C1 segment of cervical spinal cord (tissue), 14 donors: ENCODE measurements at places on chromosomes 1 and 21.

- no peak for DNase-seq
These were observed 475.4 kb upstream of the NR5A2 start for GRCh38 chr1:199551967-199552565.

DNA sequence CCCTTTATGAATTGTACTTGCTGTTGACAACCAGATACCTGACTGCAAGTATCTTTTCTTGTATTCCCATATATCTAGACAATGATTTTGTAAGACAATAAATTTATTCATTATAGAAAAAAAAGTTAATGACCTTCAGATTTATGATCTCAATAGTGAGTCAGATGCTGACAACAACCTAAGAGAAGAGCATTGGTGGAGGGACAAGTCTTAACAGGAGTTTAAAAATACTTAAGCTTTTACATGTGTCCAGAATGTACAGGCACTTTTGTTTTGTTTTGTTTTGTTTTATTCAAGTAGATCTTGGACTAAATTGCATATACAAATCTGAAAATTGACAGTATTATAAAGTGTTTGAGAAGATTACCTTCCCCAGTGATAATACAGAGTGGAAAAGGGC lies 1544.6 kb upstream of the B3GALT2 start:
- no peak for DNase-seq

DNA sequence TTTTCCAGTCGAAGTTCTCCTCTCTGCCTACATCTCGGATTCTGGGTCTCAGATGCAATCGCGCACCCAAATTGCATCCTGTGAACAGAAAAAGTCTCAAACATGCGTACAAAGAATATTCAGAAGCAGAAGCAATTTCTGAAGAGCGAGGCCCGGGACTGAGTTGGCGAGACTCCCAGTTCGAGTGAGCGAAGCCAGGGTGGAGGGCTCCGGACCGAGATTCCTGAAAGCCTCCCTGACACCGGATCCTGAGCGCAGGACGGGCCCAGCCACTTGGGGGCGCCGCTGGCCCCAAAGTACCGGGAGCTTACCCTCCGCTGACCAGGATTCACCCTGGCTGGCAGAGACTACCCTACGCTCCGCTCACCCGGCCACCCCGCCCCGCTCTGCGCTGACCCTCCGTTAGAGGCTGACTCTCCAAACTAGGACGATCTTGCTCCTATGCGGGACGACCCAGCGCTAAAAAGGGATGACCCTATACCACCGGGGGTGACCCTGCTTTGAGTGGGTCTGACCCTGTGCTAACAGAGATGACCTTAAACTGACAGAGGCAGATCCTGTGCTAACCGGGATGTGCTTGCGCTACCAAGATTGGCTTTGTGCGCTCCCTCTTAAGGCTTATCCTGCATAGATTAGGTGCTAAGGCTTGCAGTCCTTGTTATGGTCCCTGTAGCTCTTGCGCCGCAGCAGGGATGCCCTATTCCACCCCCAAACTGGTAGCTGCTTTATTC lies 12.1 kb downstream of the FOXD2 start:
- no peak for DNase-seq

GRCh38 chr1:245858722-245859492 lies 648.2 kb downstream of the SMYD3 start:
- DNase-seq, result no peak

- DNase-seq, result no peak
These were observed 72.2 kb downstream of the TDRD5 start for GRCh38 chr1:179663810-179664209.

DNA sequence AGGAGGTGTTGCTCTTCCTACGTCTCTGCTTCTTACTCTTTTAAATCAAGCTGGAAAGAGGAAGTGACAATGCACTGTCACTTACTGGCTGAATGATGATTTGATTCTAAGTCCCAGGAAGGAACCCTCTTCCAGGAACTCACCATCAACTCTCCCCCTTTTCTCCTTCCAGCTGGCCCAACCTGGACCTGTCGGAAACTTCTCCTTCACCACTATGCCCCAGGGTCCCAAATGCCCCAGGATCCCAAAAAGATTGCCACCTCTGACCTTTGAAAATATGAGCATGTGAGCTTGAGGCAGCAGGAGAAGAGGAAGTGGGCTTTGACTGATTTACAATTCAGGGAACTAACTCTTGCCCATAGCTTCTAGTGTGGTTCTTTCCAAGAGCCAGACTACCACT lies 5.3 kb upstream of the ADAMTS5 start:
- peak; percentile 19 for DNase-seq
